NCI-H510A (cell line): ENCODE measurements at places on chromosomes 4 and X.

DNA sequence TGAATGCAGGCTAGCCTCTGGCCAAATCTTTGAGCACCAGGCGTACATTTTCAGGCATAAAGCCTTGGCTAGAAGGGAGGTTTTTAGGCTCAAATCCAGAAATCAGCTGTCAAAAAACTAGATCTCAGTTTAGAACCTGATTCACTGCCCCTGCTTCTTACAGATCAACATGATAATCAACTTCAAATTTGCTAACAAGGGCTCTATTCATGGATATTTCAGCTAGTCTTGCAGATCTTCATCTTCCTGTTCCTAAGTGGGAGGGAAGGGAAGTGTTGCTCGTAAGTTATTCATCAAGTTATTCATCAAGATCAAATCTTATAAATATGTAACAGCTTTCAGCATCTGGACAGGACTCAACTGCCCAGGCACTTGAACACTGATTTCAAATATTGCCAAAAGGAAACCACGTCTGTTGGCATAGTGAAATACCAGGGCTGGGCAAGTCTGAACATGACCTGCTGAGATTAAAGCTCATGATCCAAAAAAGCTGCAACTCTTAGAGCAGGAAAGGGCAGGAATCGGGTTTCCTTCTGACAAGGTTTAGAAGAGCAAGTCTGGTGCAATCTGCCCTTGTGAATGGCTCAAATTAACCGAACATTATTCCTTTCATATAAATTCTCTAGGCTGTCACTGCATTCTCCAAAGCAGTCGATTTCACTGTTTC is 200.3 kb downstream of the PDGFC start:
- peak; percentile 59 for DNase-seq

DNA sequence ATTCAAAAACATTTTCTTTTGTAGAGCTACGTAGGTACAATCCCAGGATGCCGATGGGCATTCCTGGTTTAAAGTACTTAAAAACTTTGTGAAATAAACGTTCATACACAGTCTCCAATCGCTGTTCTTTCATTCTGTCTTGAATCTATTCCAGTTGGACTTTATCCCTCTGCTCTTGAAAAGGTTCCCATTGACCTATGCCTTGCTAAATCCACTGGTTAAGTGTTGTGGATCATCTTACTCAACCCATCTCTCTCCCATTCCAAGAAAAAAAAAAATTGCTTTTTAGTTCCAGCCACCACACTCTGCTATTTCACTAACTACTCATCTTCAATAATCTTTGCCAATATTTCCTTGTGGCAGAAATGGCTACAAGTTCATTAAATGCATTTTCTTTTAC is 542.3 kb upstream of the GRIA3 start:
- no peak for DNase-seq

DNA sequence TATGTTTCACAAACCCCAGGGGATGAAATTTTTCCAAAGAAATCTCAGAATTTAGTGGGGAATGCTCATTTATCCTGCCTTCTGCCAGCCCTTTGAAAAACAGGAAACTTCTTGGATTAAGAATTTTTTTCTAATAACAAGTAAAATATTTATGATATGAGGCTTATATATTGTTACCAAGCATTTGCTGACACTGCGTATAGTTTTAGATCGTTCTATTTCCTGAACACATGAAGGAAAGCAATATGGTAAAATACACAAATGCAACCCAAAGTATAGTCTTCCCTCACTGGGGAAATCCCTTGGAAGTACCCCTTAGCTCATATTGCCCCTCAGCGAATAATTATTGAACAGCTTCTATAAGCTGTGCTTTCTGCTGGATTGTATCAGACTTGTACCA is 54.4 kb upstream of the MND1 start:
- no peak for DNase-seq

DNA sequence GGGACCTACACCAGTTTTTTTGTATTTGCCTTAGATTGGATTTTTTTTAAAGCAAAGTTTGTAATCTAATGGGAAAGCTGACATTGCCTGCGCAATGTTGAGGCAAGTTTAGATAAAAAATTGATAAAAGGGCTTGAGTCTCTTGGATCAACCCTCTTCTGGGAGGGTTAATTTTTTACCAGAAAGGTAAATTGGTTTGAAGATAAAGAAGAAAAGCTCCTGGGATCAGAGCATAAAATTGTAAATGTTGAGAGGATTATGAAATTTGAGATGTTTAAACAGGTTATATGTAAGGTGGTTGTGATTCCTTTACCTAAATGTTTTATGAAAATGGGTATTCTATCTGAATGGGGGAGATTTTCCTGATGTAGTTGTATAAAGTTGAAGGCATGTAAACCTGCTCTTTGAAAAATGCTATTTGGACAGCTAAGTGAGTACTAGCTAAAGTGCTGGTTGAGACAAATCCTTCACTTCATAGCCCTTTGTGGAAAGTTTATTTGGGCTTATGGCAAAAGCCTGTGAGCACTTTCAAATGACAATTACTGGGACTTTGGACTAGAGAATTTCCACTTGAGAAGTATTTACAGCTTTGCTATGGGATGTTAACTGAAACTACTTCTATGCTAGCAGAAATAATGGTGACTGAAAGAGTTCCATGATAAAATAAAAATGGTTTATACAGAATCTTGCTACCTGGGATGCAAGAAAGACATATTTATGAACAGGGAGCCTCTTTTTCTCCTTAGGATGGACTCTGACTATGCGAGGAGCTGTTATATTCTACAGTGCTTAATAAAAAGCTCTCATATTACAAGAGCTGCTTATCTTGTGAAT is 56.2 kb downstream of the UGT2B10 start:
- DNase-seq: no peak

- no peak for DNase-seq
Observed at GRCh38 chr4:43374216-43374751, 481.8 kb downstream of the GRXCR1 start.

DNA sequence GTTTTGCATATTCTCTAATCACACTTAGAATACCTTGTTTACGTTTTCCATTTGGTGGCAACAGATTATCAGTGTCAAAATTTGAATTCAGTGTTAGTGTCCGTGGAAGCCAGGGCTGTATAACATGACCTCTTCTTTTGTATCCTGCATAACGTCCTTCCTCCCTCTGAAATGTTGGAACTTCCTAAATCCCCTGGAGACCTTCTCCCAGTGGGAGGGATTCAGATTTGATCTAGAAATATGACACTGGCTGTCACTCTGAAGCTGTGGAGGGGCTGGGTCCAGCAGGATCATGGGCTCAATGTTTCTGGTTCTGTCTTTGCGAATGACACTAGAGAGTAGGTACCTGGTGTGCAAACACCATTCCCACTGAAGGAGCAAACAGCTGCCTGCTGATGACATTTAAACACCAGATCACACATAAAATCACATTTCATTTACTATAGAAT is 850 bp upstream of the CXCL3 start:
- DNase-seq: no peak

DNA sequence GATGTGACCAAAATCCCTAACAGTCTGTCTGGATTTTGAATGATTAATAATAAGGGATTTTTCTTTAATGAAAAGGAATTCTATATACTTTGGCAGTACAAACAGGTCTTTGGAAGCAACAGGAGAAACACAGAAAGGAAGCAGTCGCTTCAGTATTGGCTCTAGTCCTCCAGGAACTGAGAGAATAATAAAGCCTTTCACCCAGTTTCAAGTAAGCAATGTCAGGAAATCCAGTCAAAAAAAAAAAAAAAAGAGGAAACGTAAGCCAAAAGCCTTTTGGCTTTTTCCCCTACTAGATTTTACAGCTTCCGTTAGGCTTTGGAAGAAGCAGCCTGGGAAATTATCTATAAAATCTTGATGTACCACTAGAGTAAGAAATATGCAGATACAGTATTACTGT is 61.7 kb upstream of the HDAC8 start:
- DNase-seq: no peak

- no peak for DNase-seq
Observed at GRCh38 chr4:183967266-183967665, 62.2 kb downstream of the STOX2 start.

DNA sequence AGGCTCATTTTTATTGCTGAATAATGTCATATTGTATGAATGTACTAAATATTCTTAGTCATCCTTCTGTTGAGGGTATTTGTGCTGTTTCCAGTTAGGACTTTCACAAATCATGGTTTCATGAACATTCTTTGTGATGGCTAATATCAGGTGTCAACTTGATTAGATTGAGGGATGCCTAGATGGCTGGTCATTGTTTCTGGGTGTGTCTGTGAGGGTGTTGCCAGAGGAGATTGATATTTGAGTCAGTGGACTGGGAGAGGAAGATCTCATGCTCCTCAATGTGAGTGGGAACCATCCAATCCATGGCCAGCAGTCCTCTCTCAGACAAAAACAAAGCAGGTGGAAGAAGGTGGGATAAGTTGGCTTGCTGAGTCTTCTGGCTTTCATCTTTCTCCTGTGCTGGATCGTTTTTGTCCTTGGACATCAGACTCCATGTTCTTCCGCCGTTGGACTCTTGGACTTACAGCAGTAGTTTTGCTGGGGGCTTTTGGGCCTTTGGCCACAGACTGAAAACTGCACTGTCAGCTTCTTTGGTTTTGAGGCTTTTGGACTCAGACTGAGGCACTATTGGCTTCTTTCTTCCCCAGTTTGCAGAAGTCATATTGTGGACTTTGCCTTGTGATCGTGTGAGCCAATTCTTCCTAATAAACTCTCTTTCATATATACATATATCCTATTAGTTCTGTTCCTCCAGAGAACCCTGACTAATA is 11.9 kb upstream of the HS3ST1 start:
- no peak for DNase-seq

DNA sequence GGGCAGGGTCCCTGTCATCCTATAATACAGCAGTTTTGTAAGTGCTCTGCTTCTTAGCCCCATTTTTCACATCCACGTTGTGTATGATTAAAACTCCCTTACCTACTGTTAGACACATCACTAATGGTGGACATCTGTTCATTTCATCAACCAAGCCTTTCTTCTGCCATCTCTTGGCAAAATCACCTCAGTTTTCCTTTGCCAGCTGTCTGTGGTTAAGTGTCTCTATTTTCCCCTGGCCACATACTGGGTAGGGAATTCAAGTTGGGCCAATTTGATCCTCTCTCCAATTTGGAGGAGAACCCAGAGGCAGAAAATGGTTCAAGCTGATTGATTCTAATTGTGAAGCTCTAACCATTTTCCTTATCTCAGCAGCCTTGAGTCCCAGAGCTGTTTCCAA is 436.1 kb downstream of the PCDH7 start:
- DNase-seq: no peak

DNA sequence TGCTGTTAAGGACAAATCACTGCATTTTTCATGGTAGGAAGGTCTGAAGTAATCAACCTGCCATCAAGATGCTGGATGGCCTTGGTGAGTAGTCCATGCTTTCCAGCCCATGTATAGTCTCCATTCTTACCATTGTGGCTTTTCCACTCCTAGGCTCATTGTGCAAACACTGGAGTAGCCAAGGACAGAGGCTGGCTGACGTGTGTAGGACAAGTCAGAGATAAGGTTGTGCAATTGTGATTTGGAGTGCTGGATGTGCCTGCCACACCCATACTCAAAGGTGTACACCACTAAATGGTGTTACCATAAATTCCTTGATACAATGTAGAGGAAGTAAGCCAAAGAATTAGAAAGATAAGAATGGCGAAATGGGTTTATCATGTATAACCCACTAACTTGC is 26.3 kb upstream of the RADX start:
- DNase-seq: no peak

GRCh38 chr4:2393353-2394270 is 24.8 kb downstream of the ZFYVE28 start:
- no peak for DNase-seq

- DNase-seq: no peak
Observed at GRCh38 chr4:98801259-98801725, 127.6 kb downstream of the EIF4E start.

DNA sequence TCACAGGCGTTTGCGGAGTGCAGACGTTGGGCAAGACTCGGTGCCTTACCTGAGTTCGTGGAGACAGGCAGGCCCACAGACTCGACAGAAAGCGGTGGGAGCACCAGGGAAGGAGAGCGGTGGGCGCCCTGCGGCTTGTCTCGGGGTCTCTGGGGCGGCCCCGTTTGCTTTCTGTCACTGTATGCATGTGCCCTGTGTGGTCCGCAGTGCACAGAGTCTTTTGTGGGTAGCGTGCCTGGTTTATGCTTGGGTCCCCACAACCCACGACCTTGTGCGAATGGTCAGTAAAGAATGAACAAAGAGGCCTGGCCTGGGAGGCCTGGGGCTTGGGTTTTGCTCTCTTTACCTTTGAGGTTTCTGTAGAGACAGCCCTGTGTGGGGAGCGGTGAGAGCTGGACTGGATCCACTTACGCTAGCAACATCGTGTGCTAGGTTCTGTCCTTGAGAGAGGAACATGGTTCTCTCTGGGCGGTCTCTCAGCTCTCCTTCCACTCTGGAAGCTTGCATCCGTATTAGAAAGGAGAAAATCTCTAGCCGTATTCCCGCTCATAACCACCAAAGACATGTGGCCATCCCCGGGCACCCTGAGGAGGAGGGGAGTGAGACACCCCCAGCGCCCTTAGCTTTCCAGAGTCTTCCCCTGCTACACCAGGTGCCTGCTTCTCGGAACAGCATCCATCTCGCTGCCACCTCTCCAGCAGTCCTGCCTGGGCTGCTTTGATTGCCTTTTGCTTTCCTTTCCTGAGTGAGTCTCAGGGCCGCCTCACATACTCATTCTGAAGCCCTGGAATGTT is 1.2 kb downstream of the TADA2B start:
- DNase-seq: no peak

GRCh38 chrX:134167591-134168203 is 69.3 kb upstream of the CCDC160 start:
- DNase-seq: no peak

DNA sequence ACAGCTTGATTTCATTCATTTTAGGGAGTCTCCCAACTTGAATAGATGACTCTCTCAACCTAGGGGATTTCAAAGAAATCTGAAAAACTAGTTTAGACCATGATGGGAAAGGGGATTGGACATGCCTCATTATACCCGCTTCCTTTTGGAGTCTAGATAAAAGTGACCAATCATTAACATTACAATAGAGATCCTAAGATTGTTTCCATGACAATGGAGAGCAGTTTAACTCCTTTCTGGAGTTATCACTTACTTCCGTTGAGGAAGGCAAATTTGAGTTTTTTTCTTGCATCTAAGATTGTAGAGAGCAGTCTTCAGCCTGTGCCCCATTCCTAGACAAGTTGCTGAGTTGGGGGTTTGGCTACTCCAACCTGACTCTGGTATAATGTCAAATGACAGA is 11.4 kb upstream of the IL15 start:
- no peak for DNase-seq

- no peak for DNase-seq
Observed at GRCh38 chr4:56653461-56654237, 27.4 kb downstream of the HOPX start.

DNA sequence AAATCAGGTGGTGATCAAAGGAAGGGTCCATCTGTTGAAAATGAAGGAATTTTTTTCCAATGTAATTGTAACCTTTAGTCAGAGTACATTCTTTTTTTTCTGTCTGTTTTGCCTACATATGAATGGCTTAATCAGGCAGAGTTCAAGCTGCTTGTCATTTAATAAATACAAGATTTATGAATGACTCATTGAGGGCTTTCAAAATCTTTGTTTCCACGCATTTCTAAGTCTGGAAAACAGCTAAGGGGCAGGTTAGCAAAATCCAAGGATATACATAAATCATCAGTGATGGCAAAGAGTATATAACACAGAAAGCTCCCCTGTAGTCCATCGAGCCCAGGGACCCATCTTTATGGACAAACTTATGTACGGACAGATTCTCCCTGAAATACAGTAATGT is 1.8 kb downstream of the CA5B start:
- DNase-seq: no peak
